Activated B cell treated with CpG ODN at 0.5 μM for 24 hours (primary cell): ENCODE measurements at places on chromosomes 13 and 19.

DNA sequence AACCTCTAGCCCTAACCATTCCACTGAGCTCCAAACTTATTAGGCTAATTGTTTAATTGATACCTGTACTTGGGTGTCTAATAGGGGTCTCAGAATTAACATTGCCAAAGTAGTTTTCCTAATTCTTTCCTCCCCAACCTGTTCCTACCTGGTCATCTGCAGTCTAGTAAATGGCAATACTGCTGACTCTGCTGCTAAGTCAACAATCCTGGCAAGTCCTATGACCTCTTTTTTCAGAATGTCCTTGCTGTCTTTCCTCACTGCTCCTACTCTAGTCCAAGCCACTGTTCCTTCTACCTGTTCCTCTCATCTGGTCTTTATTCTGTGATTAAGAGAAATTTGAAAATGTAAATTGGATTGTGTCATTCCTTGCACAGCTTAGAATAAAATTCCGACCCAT lies 143.9 kb downstream of the MTUS2 start:
- no peak for DNase-seq

- no peak for DNase-seq
Measured at GRCh38 chr19:11401808-11402543, 17.1 kb downstream of the RGL3 start.

GRCh38 chr13:21688056-21688455 lies 17.2 kb downstream of the FGF9 start:
- no peak for DNase-seq

DNA sequence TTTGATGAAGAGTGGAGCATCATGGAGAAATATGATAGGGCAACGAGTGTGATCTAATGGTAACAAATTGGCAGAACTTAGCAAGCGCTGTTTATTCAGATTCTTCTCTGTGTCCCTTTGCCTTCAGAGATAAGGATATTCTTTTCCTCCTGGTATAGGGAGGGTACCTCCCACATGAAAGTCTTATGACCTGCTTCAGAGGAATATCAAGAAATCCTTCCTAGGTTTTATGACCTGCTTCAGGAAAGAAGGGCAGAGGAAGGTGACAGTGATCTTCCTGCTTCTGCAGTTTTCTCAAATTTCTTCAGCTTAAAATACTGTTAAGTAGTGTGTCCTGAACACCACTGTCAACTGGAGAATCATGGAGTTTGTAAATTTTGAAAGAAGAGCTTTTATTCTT lies 144.3 kb downstream of the DNAJC15 start:
- DNase-seq = no peak
